AG09309 (cell line): ENCODE measurements at places on chromosomes 11 and 22.

GRCh38 chr22:37568448-37569008, 8.2 kb downstream of the CDC42EP1 start:
- DNase-seq = no peak

DNA sequence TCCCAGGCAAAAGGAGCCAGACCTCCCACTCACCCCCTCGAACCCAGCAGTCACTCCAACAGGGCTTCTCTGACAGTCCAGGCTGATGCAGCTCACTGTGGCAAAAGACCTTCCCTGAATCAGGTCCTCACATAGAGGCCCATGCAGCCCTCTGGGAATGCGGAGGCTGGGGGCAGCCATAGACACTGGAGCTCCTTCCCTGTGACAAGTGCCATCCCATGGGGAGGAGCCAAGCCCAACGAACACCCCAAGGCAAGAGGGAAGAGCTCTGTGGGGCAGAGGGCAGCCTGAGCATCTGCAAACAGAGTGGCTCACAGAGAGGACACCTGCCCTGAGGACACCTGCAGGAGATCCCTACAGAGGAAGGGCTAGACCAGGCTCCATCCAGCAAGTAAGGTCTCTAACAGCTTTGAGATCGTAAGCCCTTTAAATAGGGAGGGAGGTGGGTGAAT, at the start of gene LINC01488:
Gene LINC01488, plus strand, starts transcription at position 271 of the 452 bp plus-strand sequence.
- DNase-seq = no peak

GRCh38 chr11:78973876-78974275, 399.2 kb upstream of the NARS2 start:
- no peak for DNase-seq

- DNase-seq = no peak
These were observed 102.7 kb upstream of the PARVA start for GRCh38 chr11:12274558-12275197.

- DNase-seq = no peak
These were observed 14.4 kb upstream of the UCP3 start for GRCh38 chr11:74023276-74023675.

DNA sequence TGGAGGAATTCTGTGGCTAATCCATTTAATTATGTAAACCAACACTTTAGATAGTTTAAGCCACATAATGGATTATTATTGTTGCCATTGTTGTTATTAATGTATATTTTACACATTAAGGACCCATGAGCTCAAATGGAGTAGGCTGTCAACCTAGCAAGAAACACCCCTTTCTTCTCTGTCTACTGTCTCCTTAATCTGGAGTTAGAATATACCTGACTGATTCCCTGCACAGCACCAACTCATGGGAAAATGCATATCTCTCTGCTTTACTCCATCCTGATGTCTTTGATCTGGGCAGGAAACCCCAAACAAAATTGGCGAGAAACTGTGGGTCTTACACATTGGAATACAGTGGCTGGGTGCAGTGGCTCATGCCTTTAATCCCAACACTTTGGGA, 24.0 kb upstream of the ME3 start:
- DNase-seq = no peak

DNA sequence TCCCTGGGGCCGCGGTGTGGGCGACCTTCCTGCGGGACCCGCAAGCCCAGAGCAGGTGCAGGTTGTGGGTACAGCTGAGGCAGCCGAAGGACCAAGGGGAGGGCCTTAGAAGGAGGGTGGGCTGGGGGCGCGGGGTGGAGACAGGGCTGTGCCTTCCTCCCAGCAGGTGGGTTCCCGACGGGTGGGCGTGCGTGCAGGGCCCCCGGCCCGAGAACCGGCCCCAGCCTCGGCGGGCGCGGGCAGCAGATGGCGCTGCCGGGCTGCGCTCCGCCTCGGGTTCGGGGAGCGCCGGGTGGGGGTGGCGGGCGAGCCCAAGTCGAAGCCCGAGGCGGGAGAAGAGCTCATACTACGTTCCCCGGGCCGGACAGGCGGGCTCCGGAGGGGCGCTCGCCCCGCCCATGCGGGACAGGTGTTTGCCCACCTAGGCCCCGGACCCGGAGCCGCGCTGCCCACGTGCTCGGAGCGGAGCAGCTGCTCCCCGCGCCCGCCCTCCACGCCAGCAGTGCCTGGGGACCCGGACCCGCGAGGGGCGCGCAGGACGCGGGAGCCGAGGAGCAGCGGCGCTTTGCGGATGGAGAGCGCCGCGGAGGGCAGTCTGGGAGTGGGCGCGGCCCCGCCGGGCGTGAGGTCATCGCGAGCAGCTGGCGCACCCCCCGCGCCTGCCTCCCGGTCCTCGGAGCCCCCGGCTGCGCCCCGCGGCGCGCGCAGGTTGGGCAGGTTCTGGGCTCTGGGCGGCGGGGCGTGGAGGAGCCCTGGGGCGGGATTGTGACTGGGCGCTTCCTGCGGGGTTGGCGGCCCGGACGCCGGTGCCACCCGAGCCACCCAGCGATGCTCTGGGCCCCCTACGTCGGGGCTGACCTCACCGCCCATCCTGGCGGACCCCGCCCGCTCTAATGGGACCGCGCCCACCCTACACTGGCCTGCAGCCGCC, 25.3 kb downstream of the DUSP8 start:
- DNase-seq = no peak

DNA sequence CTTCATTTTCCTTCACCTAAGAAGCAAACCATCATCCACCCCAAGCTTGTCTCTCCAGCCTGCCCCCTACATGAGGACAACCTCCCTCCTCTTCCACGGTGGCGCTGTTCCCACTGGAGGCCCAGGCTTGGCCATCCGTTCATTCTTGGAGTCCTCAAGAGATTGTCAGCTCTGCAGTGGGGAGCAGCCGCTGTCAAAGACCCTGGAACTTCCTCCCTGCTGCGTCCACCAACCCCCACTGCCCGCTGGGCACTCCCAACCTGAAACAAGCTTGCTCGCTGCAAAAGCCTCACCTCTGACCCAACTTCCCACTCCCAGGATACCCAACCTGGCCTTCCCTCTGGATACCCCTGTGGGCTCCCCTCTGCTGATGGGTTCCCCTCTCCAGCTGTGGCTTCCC, 10.4 kb upstream of the CD81 start:
- no peak for DNase-seq

- DNase-seq = peak; percentile 39
These were observed 84.4 kb downstream of the CD44 start for GRCh38 chr11:35223371-35223796.

GRCh38 chr11:21177379-21177778, 508.0 kb downstream of the NELL1 start:
- no peak for DNase-seq

GRCh38 chr11:60970369-60970774, 1.1 kb upstream of the CD6 start:
- DNase-seq = no peak

GRCh38 chr11:123525097-123525496, 95.0 kb downstream of the GRAMD1B start:
- no peak for DNase-seq

DNA sequence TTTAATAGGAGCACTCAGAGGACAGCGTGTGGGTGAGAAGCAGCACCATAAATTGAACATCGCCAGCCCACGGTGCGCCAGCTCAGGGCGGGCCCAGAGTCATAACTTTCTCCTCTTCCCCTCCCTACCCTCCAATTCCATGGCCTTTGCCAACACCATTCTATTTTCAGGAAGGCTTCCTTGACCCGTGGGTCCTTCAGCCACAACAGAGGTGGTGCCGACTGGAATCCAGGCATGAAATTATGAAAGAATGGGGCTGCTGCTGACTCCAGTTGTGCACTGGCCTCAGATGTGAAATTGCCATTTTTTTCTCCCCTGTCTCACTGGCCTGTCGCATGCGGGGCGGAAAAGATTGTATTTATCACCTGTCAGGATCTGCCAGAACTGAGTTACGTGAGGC, 345.9 kb downstream of the MIAT start:
- no peak for DNase-seq

DNA sequence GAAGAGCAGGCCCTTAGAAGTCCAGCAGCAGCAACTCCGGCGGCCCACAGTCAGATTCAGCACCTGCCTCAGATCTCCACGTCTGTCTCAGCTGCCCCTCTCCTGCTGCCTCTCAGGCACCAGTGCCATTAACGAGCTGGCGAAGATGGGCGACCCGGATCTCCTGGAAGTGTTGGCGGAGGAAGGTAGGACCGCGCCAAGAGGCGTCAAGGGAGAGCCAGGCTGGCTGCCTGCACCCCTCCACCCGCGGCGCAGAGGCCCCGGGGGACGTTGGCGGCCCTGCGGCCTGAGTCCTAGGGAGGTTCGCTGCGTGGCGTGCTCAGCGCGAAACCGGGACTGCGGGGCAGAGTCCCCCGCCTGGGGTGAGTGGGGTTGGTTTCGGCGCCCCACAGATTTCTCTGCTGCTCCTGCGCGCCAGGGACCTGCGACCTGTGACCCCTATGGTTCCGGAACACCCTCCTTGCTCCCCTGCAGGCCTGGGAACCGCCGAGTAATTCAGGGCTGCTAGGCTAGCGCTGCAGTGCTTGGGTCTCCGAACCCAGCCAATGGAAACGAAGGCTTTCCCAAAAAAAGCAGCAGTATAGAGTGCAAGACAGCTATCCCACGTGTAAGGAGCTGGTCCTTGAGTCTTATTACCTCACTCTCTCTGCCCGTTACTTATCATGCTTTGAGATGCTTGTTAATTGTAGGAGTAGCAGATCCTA, 615 bp downstream of the ANO5 start:
- DNase-seq = no peak

DNA sequence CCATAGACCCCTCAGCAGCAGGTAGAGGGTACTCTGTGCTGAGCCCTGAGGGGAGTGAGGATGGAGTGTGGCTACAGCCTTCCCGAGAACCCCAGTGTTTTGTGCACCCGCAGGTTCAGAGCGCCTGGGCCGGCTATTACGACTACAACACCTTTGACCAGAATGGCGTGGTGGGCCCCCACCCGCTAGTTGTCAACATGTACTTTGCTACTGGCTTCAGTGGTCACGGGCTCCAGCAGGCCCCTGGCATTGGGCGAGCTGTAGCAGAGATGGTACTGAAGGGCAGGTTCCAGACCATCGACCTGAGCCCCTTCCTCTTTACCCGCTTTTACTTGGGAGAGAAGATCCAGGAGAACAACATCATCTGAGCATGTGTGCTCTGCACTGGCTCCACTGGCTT, 5.6 kb upstream of the TIRAP start:
- DNase-seq = no peak

DNA sequence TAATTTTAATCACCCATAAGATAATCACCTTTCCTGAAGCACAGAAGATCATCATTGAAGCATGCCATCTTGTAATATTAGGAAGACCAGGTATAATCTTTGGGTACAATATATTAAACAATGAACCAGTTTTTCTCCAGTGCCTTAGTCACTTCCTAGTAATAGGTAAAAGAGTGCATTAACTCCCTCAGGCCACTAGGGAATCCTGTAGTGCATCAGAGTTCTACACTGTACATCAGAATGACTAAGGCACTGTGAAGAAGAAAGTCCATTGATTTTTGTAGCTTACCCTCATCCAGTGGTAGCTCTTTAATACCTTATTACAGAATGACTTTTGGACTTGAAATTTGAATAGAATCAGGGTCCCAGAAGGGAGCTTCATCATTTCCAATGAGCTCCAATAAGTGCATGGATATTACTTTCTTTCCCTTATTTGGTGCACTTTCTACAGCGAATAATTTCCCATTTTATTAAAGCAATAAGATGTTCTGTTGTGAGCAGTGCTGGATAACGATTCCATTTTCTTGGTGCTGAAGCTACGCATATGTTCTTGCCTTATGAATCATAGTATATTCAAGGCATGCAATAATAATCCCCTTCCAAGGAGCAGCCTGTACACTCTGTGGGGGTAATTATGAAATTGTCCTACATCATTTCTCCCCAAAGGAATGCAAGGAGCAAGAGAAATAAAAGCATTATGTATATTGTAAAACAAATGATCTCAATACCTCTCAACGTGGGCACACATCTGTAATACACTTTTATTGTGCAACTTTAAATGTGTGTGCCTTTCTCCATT, 4.7 kb downstream of the C11orf87 start:
- no peak for DNase-seq
